ENCODE measurements at places on chromosomes 2 and 18.

- no peak for DNase-seq
Measured at GRCh38 chr2:231571661-231572191, 20.9 kb upstream of the TEX44 start.

- DNase-seq, result no peak
Measured at GRCh38 chr2:158810731-158811460, 15.8 kb downstream of the DAPL1 start.

DNA sequence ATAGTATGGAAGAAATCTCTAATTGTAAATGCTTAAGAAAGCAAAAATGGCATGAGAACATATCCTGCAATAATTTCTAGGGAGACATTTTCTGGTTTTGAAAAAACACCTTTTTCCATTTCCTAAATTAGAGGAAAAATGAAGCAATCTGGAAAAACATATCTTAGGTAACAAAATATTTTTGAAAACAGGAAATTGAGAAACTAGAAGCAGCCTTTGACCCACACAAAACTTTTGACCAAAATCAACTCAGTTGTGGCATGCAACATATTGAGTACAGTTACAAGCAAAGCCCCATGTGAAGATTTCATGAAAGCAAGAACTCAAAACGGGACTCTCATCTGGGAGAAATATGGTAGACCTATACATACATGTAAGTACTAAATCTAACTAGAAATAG, 28.6 kb upstream of the CHAC2 start:
- DNase-seq, result no peak

GRCh38 chr2:70182689-70183088, 8.1 kb downstream of the C2orf42 start:
- DNase-seq, result no peak

- DNase-seq, result no peak
Measured at GRCh38 chr18:45417392-45417791, 197.9 kb upstream of the SLC14A2 start.

DNA sequence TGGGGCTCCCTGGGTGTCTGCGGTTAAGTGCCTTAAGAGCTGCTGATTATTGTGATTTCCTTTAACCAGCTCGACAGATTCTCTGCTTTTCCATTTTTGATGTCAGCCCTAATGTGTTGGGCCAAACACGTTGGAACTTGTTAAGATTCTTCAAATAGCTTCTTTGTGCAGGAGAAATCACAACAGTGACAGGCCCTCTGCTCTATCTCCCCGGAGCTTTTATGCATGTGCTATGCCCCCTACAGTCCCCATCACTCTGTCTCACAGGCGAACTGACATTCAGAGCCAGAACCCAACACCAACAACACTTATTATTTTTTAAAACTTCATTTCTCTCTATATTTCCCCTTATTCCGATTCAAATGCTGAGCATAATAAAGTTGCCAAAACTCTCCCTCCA, 371.7 kb upstream of the CELF4 start:
- DNase-seq, result no peak

DNA sequence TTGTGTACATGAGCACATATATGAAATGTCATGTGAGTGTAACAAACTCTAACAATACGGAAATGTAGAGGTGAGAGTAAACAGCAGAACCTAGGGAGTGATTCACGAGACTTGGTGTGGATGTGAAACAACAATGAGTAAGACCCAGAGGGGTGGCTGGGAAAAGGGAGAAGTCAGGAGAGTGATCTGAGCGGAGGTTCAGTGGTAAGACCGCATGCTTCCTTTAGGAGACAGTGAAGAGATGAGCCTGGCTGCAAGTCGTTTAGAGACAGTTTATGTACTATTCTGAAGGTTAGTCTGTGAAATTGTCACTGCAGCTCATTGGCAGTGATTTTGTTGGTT, 150.6 kb downstream of the PRPF40A start:
- no peak for DNase-seq

DNA sequence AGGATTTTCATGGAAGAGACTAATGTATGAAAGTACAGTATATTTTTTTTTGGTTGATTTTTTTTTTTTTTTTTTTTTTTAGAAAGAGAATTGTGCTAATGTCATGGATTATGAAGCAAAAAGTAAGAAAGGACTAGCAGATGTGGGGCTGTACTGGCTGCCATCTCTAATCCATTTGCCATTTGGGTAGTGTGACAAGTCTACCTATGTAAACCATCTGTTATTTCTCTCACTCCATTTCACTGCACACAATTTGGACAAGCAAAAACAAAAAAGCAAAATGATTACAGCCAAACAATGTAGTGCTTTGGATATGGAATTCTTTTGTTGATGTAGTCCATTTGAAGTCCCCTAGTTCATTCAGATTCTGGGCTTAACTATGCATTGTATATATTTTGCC, 1355.4 kb downstream of the LRP1B start:
- DNase-seq, result no peak

DNA sequence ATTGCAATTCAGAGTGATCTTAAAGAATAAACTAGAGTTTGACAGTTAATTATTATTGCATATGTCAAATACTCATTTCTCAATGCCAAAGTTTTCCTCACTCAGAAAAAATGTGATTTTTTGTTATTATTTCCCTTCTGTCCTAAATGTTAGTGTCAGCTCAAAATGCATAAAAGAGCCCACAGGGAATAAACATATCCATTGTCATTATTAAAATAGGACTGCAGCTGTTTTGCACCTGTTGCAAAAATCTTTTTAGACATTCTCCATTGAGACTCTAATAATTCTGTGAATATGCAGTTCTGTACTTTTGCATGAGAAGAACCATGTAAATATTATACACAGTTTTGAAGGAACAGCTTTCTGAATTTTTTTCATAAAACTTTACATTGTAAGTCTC, 540.0 kb upstream of the SLC39A10 start:
- DNase-seq, result no peak

- DNase-seq, result no peak
Measured at GRCh38 chr2:72605836-72606442, 219.9 kb downstream of the EXOC6B start.

GRCh38 chr18:34600158-34600557, 109.9 kb upstream of the DTNA start:
- no peak for DNase-seq

- DNase-seq, result no peak
Measured at GRCh38 chr2:118265873-118266455, 177.7 kb downstream of the INSIG2 start.

DNA sequence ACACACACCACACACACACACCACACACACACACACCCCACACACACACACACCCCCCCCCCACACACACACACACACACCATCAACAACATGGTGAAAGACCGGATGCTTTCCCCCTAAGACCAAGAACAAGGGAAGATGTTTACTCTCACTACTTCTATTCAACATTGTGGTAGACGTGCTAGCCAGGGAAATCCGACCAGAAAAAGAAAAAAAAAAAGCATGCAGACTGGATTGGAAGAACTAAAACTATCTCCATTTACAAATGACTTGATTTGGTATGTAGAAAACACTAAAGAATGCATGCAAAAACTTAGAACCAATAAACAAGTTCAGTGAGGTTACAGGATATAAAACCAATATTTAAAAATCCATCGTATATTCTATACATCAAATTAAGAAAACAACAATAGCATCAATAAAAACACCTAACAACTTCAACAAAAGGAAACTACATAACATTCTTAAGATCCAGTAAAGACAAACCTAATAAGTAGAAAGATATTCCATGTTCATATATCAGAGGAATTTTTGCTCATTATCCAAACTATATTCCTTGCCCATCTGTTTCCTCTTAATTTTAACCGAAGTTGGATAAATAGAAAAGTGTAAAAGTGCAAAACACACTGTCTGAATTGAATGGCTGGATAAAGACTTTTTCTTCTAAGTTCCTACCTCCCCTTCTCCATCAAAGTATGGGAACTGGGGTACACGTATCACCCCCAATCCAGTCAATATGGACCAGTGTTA, 51.5 kb upstream of the RNU4ATAC start:
- DNase-seq, result no peak

- DNase-seq, result no peak
Measured at GRCh38 chr2:9238591-9239326, 32.1 kb downstream of the ASAP2 start.

- DNase-seq, result no peak
Measured at GRCh38 chr2:81436256-81436655, 1131.7 kb upstream of the LRRTM1 start.

GRCh38 chr2:74253306-74253970, 55.0 kb downstream of the MTHFD2 start:
- DNase-seq, result no peak

DNA sequence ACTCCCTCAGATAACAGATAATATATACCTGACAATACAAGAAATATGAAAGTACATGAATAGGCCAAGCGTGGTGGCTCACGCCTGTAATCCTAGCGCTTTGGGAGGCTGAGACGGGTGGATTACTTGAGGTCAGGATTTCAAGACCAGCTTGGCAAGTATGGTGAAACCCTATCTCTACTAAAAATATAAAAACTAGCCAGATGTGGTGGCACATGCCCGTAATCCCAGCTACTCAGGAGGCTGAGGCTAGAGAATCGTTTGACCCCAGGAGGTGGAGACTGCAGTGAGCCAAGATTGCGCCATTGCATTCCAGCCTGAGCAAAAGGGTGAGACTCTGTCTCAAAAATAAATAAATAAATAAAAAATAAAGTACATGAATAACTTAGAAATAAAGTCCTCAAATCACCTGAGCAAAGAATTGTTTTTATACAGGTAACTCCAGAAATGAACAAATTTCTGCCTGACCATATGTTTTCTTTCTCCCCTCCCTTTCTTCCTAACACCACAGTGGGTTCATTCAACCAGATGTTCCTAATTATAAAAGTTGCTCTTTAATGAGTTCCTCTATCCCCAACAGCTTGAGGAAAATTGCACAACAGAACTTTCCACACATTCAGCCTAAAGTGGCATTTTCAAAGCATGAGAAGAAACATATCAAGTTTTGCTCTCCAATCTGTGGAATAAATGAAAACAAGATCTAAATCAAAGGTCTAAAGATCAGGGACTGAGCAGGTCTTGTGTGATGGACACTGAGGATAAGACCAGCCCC, 33.6 kb upstream of the AP1S3 start:
- no peak for DNase-seq

DNA sequence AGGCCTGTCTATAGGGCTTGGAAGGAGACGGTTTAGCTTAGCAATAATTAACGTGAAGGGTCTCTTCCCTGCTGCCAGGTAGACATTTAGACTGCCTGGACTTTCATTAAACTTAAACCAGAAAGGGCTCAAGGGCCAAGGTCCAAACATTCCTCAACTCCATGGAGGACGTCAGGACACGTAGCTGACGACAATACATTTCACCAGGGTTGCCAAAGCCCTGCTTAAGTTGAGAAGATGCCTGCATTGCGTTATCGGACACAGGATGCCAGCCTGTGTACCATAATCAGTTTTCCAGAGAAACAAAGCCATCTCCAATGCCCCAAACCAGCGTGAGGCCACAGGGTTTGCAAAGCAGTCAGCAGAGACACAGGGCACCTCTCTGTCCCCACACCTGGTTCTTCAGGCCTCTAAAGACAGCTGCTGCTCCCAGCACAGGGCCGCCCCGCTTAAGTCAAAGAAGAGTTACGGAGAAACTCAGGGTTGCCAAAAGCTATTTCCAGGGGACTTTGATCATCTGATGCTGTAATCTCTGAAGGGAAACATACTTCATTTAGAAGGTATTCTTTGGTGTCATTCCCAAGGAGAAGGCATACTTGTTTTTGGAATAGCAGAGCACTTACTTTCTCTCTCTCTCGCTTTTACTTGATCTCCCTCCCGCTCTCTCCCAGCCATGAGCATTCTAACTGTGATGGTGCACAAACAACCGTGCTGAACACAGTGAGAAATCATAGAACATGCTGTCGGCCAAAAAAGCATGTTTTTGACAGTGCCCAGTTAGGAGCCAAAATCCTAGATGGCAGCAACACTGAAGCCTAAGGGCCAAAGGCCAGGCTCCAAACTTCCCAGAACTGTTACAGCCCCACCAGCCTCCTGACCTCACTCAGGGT, 46.0 kb downstream of the TTC32 start:
- DNase-seq, result no peak

- no peak for DNase-seq
Measured at GRCh38 chr2:174680221-174680620, 82.6 kb upstream of the WIPF1 start.

GRCh38 chr18:22466608-22467395, 49.1 kb upstream of the CTAGE1 start:
- DNase-seq, result no peak

DNA sequence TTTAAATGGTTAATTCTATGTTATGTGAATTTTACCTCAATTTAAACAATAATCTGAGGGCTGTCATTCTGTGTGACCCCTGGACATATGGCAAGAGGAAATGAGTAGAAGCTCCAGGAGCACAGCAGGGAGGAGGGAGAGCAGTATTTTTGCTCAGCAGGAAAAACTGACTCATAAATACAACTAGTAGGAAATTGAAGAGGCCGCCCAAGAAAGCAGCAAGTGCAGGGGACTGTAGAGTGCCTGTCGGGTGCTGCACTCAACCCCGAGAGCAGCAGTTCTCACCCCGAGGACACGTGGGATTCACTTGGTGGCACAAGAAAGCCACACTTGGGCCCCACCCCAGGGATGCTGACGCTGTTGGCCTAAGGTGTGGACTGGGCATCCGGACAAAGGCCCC, 60.8 kb downstream of the NPAS2 start:
- no peak for DNase-seq

- DNase-seq, result no peak
Measured at GRCh38 chr18:908758-909724, 4.4 kb downstream of the ADCYAP1 start.

DNA sequence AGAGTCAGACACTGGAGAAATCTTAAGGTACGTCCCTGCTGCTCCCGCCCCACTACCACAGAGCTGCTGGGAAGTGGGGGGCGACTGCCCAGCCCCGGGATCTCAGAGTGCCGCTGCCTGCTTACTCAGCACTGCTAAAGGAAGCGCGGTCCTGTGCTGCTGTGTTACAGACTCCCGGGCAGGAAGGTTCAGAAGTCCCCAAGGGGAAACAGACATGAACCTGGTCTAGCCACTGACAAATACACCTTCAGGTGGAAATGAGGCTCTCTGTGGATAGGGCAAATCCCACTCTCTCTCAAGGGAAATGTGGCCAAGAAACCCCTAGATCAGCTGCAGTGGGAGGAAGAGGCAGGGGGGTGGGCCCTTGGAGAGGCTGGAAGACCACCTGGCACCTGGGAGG, 13.7 kb downstream of the MTERF4 start:
- DNase-seq, result no peak

DNA sequence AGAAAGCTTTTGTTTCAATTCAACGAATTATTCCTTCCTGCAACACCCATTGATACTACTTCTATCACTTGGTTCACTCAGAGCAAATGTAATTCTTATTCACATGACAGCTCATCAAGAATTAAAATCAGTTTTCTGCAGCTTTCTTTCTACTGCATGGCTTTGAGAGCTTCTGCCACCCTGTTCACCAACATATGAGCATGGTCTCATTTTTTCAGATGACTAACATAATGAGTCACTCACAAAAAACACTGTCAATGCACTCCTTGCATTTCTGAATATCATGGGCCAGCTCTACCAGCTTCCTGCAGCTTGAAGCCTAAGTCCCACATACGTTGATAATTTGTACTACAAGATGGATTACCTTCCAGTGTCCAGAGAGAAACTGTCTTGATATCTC, 342.9 kb downstream of the LRATD1 start:
- DNase-seq, result no peak
